ENCODE measurements at places on chromosomes 6 and 20.

DNA sequence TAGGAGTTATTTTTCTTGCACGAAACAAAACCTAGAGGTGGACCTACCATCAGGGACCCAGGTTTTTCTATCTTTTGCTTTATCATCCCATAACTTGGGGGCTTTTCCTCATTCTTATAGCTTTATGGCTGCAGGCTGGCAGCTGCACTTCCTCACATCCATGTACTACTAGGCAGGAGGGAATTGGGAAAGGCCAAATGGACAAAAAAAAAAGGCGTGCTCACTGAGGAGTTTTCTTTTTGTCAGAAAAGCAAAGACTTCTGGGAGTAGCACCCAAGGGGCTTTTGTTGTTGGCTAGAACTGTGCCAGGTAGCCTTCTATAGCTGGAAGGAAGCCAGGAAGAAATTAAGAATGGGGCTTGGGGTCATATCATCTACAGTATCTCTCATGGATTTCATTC is 61.4 kb downstream of the SLX4IP start:
- no peak for DNase-seq

DNA sequence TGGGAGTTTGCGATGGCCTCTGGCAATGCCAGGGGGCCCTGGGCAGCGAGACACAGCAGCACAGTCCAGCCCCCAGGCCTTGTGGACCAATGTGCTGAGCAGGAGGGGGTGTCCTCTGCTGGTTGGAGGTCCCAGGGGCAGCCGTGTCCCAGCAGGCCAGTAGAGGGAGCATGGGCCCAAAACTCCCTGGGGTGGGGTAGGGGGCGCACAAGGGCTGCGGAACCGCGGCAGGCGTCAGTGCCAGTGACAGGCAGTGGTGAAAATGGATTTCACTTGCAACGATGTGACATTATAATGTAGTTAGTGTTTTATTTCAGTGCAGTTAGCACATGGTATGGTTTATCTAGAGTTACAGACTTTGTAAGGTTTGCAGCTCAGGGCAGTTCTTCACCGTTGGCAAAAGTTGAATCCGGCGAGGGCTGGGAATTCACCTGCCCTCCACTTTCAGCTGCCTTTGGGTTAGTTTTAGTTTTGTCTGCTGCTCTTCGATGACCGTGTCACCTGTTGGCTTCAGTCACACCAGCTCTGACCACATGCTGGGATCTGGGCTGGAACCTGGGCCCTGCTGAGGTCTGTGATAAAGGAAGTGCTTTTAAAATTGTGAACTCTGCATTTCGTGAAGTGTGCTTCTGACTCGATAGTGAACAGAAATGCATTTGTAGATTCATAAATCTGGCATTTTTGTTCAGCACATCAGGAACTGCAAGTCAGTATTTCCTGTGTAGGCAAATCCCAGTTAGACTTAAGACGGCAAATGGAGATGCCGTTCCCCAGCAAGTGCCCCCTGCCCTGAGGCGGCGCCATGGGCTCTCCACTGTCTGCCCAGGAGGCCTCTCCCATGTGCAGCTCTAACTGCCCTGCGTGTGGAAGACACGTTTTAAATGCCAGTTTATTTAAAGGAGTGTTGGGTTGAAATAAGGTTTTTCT is 46.8 kb downstream of the PYGB start:
- no peak for DNase-seq

DNA sequence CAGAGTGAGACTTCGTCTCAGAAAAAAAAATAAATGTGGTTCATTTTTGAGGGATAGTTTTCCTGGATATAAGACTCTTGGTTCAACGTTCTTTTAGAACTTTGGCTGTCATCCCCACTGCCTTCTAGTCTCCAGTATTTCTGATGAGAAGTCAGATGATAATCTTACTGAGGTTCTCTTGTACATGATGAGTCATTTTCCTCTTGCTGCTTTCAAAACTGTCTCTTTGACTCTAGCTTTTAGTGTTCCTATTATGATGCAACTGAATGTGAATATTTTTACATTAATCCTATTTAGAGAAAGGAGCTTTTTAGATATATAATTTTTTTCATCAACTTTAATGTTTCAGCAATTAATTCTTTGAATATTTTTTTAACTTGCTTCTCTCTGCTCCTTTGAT is 46.0 kb upstream of the OR14J1 start:
- DNase-seq = no peak

DNA sequence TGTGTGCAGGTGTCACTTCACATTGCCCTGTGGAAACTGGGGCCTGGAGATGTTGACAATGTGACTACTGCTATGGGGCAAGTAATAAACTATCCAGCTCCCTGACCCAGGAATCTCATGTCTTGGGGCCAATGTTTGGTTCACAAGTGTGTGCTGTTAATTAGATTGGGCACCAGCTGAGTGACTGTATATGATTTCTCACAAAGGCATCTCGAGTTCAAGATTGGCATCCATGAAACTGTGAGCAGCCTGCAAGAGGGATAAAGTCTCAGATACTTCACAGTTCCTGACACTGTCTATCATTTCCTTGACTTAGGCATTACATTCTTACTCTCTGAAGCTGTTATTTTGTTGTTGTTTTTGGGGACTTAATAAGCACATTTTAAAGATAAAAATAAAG is 264.0 kb downstream of the PRKN start:
- DNase-seq = no peak

GRCh38 chr20:34143951-34144350 is 31.9 kb upstream of the EIF2S2 start:
- DNase-seq = no peak

DNA sequence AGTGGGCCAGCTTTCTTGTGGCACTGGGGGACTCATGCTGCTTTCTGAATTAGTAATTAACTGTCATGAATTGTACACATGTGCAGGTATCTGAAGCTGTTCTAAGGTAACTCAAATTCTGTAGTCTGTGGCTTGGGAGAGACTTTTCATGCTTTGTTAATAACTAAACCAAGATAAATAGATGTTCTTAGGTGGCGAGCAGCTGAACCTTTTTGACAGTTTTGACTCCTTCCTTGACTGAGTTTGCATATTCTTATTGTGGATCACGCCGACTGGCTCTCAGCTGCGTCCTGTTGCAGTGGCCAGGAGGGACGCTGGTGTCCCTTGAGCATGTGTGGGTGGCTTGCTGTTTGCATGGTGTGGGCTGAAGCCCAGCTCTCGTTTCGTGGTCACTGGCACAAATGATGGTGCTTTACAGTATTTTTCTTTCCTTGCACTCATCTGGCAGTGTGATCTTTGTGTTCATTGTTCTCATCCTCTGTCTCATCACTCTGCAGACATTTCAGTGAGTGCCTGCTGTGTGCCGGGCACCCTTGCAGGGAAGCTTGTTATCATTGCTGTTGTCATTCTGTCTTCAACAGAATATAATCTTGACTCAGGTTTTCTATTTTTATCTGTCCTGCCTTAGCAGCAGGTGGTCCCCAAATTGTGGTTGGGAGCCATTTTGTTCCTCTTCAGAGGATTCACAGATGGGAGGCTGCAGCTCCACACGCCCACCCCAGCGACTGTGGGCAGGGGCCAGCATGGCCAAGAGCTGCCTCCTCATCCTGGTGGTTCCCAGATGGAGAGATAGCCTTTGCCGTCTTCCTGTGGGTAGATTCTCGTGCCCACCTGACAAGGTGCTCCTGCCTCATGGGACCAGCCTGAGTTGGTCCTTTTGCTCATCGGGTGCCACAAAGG is 39.6 kb downstream of the DUSP22 start:
- no peak for DNase-seq

DNA sequence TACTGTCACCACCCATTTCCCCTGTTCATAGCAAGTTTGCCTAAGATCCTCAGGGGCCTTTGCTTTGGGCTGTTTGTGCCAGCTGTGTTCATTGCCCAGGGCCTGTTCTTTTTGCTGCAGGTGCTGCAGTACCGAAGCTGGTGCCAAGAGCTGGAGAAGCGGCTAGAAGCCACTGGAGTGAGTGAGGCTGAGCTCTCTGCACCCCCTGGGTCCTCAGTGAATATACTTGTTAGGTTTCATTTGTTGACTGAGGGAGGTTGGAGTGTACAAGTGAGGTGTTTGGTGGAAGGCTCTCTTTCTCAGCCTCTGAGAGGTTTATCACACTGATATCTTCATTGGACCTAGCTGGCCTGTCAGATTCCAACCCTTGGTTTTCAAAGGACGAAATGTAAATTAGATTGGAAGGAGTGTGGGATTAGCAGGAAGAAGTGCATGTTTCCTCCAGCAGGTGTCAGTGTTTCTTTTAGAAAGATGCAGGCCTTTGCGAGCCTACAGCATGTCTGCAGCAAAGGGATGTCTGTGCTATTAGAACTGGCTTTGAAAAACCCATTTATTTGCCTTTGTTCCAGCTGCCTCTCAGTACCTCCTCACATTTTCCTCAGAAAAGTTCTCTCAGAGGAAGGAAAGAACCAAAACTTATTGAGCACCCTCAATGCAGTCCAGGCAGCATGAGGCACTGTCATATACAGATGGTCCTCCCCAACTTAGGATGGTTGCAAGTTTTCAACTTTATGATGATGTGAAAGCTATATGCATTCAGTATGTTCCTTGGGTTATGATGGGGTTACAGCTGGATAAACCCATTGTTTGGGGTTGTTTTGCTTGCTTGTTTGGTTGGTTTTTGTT is 8.3 kb downstream of the CEP250 start:
- DNase-seq = peak; percentile 17

GRCh38 chr20:10478205-10478604 is 43.1 kb downstream of the SLX4IP start:
- no peak for DNase-seq

DNA sequence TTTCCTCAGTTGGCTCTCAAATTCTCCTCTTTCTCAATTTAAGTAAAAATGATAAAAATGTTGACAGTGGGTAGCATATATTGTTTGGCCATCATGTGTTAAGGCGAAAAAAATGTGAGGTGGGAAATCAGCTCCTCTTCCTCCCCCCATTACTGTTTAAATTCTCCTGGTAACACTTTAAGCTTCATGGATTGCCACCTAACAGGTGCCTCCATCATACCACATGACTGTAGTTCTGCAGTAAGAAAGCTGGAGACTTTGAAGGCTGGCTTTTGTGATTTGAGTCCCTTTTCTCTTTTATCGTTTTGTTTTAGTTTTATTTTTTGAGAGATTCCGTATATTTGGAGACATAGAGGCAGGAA is 1.2 kb downstream of the ZFAND3 start:
- DNase-seq = no peak

DNA sequence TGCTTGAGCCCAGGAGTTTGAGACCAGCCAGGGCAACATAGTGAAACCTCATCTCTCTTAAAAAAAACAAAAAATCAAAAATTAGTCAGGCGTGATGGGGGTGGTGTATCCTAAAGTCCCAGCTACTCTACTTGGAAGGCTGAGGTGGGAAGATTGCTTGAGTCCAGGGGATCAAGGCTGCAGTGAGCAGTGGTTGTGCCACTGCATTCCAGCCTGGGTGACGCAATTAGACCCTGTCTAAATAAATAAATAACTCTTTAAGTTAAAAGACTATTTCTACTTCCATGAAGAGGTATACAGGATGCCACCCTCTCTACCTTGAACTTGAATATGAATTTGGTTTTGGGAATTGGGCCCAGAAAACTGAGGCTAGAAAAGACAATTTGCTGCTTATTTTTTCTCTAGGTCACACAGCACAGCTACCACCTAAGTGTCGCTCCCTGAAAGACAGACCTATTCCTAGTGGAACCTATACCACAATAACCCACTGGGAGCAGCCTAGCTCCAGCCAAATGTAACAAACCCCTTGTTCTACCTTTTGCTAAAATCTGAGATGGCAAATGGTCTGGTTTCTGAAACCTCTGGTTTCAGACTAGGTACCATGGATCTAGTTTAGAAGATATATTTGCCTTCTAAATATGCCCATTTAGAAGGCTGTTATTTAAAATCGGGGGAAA is 35.2 kb downstream of the HMGCLL1 start:
- no peak for DNase-seq

DNA sequence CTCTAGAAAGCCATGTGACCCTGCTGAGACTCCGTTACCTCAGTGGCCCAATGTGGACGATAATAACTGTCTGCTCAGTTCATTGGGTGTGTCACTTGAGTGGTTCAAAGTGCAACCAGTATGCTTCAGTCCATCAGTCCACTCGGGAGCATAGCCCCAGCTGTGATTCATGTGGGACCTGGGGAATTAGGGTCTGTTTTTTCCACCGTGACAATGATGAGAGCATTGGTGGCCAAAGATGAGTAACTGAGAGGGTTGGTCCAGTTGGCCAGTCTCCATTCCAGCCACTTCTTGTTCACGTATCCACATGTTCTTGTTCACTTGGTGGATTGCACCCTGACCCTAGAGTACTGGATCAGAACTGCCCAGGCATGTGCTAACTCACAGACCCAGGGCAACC is 403.6 kb downstream of the CD83 start:
- no peak for DNase-seq

DNA sequence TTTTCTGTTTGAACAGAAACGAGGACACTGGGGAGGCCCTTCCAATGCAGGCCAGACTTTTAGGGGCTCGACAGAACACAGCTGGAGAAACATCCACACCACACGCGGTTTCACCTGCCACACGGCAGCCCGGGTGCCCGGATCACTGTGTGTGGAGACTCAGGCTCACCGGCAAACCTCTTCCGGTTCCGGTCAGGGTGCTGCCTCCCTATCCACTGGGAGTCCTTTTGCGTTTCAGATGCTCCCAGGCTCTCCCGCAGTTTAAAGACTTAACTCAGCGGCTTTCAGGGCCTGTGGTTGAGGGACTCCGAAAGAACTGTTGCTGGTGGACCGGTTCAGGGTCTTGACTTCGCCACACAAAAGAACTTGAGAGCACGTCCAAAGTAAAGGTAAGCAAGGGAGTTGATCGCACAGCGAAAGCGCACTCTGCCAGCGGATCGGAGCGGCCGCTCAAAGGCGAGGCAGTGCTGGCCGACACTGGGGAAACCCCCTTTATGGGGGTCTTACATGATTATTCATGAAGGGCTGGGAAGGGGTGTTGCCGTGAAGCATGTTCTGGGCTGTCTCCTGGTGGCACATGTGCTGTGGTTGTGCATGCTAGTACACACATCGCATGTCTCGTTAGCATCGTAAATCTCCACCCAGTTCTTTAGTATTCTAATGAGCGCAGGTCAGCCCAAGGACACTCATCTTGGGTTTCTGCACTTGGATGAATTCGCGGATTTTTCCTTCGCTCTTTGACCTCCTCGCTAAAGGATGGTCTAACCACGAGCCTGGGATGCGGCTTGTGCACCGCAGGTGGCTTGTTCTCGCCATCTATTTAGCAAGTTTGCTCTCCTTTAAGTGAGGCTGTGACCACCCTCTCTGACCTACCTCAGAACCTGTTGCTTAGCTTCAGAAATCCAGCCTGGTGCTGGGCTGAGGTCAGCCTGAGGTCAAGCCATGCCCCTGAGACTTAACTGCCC is 180.3 kb downstream of the CDH26 start:
- no peak for DNase-seq

Data from T-helper 22 cell (primary cell).